Caco-2 (cell line): ENCODE measurements at places on chromosomes 6 and 20.

DNA sequence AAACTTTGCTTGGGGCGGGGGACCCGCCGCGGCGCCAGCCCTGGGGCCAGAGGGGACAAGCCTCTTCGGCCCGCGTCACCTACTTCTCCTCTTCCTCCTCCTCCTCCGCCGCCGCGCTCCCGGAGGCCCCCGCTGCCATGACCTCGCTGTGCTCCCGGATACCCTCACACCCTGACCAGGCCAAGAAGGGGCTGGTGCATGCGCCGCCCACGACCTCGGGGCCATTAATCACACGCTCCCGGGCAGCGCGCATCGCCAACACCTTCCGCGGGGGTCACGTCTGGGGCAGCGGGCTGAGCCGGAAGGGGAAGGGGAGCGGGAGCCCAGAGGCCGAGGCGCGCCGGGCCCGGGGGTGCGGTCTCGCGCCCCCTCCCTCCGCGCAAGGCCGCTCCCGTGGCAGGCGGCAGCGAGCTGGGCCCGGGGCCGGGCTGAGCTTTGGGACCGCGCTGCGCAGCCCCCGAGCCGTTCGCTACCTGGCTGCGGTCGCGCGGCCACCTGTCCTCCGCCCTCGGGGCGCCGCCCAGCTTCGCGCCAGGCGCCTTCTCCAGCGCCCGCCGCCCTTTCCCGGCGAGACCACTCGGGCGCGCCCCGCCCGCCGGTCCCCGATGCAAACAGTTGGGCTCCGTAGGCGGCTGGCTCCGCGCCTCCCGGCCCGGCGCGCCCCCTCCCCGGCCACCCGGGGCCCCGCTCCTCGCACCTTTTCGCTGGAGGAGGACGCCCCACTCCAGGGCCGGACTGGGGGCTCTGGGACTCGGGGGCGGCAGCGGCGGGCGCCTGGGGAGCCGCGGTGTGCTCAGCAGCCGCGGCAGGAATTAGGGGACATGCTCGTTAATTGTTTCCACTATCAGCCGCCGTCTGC, 575 bp upstream of the CNR1 start:
- DNase-seq, result peak; percentile 4
- H3K4me3 ChIP-seq, result peak overlapping the region; percentile 43
- H3K36me3 ChIP-seq, result no peaks in the 10 kb centered on the region
- no peak overlapping the region for H3K27ac ChIP-seq
- H3K4me1 ChIP-seq, result 0 out of 2 replicates have a peak, but pooled peaks cover 5% of the 10 kb centered on the region

DNA sequence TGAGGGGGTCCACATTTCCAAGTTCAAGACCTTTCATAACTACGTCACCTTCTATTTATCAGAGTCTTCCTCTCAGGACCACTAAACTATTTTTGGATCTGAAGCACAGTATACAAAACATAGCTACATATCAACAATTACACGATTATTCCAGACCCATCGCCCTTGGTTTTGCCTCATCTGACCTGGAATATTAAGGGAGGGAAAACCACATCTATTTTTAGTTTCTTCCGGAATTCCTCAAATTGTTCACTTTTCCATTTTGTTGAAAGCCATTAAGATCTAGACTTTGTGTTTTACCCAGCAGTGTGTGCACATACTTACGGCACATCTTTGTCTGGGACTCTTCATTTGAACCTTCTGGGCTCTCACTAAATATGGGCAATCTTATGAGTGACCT, 12.0 kb upstream of the ADGRF5 start:
- H3K36me3 ChIP-seq, result no peaks in the 10 kb centered on the region
- no peak for DNase-seq
- H3K27ac ChIP-seq, result no peak overlapping the region
- H3K4me3 ChIP-seq, result no peak overlapping the region
- H3K27me3 ChIP-seq, result no peaks in the 10 kb centered on the region

DNA sequence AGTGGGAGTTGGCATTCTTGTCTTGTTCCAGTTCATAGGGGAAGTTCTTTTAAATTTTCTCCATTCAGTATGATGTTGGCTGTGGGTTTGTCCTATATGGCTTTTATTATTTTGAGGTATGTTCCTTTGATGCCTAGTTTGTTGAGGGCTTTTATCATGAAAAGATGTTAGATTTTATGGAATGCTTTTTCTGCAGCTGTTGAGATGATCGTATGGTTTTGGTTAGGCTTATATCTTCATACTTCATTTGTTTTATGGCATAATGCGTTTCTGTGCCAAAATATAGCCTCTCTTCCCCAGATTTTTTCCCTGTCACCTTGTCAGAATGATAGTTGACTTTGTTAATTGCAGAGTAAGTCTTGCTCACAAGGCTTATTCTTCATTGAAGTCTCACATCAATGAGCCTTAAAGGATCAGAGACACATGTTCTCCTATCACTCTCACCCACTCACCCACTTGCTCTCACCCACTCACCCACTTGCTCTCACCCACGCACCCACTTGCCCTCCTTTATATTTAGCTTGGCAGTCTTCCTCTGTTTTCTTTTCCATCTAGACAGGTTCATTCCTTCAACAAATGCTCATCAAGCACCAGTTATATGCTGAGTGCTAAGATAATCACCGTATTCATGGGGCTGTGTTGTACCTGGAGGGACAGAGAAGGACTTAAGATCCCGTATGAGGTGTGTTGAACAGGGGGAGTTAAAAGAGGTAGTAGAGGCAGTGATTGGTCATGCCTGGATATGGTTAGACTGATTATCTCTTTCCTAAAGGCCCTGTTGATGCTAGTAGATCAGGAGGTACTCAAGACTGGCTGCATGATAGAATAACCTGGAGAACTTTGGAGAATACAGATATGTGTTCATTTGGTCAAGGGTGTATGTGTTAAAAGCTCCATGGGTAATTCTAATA, 19.3 kb downstream of the UST start:
- H3K27me3 ChIP-seq, result peaks cover 3% of the 10 kb centered on the region; the same call in 1 of the 2 replicates
- H3K4me3 ChIP-seq, result no peak overlapping the region
- no peaks in the 10 kb centered on the region for H3K36me3 ChIP-seq

DNA sequence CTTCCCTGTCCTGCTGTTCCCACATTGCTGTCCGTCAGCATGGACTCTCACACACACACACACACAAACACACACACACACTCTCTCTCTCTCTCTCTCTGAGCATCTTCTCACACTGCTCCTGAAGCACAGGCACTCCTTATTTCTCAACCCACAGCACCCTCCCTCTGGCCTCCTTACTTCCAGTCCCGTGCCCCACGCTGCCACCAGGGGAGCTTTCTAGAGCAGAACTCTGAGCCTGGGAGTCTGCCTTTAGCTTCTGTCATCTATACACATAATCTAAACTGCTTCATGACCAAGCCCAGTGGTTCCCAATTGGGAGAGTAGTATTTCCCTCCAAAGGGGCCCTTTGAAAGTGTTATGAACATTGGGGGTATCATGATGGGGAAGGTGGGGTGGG, 29.1 kb downstream of the HECA start:
- H3K4me3 ChIP-seq, result no peak overlapping the region
- H3K4me1 ChIP-seq, result 0 out of 2 replicates have a peak, but pooled peaks cover 11% of the 10 kb centered on the region
- H3K27me3 ChIP-seq, result no peaks in the 10 kb centered on the region
- no peak overlapping the region for H3K27ac ChIP-seq
- H3K36me3 ChIP-seq, result no peaks in the 10 kb centered on the region; the same call in 1 of the 2 replicates
- no peak for DNase-seq

- no peak for DNase-seq
- no peak overlapping the region for H3K4me3 ChIP-seq
- peaks cover 5% of the 10 kb centered on the region for H3K36me3 ChIP-seq
- no peaks in the 10 kb centered on the region for H3K27me3 ChIP-seq
These were observed 44.8 kb downstream of the ITPR3 start for GRCh38 chr6:33665957-33666356.
